ENCODE measurements at places on chromosomes 2 and 18.

DNA sequence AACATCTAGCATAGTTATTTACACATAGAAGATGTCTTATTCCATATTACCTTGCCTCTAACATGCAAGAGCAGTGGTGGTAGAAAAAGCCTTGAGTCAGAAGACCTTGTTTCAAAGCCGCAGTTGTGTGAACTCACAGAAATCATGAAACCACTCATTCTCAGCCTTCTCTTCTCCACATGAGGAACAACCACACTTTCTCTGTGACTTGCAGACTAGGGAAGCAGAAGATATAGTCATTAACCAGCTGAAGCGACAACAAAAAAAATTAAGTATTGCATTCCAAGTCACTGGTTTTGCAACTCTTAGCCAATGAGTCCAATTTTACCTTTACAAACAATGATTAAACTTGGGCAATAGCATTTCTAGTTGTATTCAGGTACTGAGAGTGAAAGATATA, 19.0 kb downstream of the TWSG1 start:
- DNase-seq = no peak

DNA sequence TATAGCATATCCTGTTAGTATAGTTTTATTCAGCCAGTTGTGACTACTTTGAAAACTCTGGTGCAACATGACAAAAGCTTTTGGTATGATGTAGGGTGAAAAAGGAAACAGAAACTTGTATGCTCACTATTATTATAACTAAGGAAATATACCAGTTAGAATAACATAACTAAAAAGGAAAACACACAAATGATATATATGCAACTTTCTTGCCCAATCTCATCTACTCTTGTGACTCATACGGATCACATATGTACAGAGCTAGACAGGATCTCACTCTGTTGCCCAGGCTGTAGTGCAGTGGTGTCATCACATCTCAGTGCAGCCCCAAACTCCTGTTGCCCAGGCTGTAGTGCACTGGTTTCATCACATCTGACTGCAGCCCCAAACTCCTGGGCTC, 12.4 kb upstream of the TLK1 start:
- DNase-seq = no peak

GRCh38 chr18:63905361-63905760, 2.4 kb upstream of the SERPINB10 start:
- DNase-seq = no peak

GRCh38 chr2:241202268-241202585, 13.8 kb downstream of the ANO7 start:
- no peak for DNase-seq

DNA sequence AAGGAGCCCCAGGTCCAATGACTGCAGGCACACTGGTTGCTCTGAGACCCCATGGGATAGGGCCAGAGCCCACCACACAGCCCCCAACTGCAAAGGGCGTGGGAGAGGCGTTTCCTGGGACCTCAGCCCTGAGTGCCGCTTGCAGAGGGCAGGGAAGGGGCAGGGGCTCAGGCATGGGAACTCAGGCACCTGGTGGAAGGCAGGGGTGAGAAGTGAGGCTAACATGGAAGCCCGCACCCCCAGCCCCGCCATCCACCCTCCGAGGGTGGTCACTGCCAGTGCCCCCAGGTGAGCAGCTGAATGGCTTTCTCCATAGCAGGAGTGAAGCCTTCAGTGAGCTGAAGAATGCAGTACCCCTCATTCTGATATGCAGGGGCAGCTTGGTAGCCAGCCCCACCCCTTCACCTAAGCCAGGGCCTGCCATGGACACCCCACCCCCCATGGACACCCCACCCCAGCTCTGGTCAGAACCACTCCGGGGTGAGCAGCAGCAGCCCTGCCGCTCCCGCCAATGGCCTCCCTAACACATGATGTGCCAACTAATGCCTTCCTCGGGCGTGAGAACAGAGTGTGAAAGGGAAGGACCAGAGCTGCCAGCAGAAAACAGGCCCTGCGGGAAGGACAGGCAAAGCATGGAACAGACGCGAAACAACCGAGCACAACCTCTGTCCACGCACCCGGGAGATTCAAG, 6.6 kb downstream of the KIF1A start:
- no peak for DNase-seq

DNA sequence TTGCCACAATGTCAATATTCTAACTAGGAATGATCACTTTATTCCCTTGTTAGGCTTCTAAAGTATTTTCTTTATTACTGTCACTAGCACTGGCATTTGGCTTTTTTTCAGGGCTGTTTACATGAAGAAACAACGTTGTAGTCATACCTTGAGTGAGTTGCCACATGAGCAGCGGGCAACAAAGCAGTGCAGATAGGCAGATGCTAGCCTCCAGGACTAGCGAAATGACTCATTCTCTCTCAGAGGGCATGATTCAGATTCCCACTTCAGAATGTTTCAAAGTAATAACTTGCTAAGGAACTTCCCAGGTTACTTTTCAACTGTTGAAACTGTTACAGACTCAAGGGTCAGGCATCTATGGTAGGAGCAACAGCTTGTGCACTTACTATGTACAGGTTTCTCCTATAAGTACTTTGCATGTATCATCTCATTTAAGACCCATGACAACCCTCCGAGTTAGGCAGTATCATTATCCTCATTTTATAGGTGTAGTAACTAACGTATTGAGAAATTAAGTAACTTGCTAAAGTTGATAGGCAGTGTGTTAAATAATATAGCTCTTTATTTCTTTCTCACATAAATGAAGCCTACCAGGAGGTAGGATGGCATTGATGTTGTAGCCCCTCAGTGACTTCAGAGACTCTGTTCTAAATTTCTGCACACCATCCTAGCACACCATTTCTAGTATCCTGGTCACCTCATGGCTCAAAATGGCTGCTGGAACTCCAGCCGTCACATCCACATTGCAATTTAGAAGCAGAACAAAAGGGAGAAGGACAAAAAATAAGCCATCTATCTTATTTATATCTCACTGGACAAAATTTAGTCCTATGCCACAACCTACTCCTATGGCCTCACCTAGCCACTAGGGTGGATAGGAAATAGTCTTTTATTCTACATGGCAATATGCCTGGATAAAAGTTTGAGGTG, 83.3 kb downstream of the ICOS start:
- DNase-seq = no peak

DNA sequence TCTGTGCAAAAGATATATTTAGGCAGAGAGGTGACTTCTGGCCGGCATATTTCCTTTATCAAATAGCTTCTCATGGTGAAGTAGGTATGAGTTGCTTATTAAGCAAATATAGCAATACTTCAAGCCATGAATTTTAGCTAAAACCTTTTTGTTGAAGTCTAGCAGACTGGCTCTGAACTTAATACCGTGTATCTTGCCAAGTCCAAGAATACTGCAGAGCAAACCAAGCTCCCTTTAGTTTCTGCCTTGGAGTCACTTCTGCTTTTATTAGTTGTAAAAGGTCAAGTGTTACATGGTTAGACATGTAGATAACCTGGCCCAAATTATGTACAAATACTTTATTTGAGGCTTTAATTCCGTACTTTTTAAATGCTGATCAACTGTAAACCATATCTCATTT, 627.6 kb upstream of the PKDCC start:
- DNase-seq = no peak

GRCh38 chr2:8054070-8054469, 627.8 kb upstream of the ID2 start:
- DNase-seq = no peak

DNA sequence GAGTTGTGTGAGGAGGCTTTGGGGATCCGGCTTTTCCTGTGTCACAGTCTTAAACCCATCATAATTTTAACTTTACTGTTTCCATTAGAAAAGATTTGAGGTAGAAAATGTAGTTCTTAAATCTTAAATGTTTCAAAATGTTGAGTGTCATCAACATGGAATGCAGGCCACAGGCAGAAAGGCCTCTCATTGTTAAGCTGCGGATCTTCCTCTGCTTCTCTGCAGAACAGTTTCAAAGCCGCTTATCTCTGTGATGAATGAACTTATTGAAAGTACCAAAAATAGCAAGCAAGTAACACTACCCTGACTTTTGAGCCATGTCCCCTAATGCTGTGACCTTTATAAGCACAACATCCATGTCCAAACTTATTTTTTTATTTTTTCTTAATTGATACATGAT, 1645.8 kb downstream of the DPP10 start:
- no peak for DNase-seq

DNA sequence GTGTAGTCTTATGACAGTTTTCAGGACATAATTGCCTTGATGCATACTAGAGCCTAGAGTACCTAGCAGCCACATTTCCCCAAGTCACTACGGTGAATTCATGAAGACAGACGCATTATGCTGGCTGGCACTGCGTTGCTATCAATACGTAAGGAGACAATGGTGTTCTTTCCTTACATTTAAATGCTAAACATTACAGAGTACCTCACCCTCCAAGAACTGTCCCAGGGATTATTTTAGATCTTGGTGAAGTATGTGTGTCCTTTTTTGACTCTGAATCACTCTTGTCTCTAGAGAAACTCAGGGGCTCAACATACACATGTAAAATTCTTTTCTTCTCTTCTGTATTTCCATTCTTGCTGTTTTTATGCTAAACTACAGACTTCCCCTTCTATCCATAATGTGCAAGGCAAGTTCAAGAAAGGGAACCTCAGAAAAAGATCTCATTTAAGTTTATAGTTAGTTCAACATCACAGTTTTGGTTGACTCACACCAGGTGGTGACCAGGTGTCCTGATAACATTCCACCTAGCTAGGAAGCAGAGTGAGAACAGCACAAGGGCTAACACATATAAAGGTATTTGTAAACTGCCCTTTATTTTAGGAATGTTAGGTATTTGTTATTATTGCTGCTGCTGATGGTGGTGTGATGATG, 212.4 kb upstream of the HNRNPA3 start:
- no peak for DNase-seq

- DNase-seq = no peak
Observed at GRCh38 chr18:5772306-5773105, 122.8 kb downstream of the TMEM200C start.

DNA sequence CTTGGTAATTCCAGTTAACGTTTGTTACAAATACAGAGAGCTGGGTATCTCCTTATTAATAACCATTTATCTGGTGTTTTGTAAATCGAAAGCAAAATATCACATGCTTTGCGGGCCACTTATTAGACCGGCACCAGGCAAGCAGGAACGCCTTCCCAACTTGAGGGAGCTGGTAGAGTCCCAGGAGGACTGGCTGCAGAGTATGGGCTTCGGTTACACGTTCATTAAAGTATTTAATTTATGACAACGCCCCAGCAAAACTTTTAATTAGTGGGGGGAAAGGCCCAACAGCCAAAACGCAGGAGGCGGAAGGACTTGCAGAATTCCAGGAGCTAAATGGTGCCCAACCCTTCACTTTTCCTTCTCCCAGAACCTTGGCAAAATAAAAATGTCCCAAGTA, 3.7 kb downstream of the SMAD7 start:
- no peak for DNase-seq

DNA sequence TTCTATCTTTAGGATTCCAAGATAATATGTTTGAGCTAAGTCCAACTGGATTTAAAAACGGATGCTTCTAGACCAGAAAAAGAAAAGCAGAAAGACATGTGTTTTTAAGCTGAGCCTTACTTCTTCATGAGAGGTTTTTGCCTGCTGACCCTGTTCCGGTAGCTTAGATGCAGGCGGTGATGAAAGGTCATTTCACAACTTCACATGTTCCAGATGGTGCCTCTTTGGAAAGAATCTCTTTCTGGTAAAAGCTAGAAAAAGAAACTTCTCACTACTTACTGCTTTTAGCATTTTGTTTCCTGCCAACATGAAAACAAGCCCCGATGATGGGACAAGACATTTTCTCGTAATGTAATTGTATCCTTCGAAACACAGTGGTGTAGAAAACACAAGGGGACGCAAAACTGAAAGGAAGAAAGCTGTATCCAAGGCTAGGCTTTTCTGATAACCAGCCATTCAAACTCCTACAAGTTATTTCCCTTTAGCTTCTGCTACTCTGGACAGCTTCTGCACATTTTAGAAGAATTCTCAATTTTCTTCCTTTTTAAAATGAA, 407.3 kb upstream of the LYPD1 start:
- no peak for DNase-seq

GRCh38 chr2:103363639-103364038, 601.8 kb downstream of the TMEM182 start:
- DNase-seq = no peak

DNA sequence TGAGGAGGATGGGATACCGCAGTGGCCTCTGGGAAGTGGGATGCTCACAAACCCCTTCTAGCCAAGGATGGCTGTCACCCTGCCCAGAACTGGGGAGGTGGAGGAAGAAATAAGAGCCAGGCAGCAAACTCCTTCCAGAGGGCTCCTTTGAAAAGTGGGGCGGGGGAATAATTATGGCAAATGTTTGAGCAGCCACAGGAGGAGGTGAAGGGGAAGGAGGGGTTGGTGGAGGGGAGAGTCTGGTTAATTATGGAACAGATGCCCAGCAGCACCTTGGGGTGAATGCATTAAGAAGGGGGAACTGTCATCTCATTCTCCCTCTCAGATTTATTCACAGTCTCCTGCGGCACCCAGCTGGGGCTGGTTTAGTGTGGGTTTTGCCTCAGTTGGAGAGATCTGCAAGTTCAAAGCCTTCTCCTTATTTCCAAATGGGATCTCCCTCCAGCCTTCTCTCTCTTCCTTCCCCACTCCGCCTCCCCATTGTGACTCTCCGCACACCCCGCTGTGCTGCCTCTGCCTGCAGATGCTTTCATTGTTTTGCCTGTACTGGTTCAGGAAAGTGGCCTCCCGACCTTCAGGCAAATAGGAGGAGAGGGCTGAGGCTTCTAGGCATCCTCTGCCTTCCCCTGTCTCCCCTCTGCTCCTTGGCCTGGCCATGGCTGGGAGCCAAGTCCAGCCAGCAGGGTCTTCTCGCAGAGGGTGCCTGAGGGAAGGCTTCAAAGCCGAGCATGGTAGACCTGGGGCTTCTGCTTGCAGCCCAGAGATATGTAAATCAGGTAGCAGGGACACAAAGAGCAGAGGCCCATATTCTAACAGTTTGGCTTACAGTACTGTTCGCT, 457.2 kb upstream of the MEX3C start:
- no peak for DNase-seq

GRCh38 chr18:32112826-32113225, 21.2 kb downstream of the RNF138 start:
- no peak for DNase-seq

DNA sequence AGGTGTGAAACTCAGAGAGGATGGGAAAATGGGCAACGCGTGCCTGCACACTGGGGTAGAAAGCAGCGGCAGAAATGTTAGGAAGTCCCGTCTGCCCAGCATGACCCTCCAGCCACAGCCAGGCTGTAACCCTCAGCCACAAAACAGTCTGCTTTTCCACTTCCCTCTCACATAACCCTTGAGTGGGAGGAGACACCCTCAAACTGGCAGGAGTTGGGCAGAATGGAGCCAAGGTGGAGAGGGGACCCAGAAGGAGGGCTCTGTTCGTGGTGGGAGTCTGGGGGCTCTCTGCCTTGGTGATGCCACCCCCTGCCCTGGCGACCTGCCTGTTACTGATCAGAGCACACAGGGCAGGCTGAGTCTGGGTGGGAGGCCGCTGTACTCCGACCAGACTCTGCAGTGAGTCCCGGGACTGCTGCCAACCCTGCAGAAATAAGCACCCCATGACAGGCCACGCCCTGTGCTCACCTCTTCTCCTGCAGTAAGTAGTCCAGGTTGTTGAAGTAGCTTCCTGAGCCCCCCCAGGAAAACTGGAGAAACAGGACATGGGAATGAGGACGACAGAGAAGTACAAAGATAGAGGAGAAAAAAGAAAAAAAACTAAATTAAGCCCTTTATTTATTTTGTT, 16.0 kb downstream of the FAM178B start:
- no peak for DNase-seq
